Mesenchymal stem cell (in vitro differentiated cells and primary cell): ENCODE measurements at places on chromosomes 3 and 15.

DNA sequence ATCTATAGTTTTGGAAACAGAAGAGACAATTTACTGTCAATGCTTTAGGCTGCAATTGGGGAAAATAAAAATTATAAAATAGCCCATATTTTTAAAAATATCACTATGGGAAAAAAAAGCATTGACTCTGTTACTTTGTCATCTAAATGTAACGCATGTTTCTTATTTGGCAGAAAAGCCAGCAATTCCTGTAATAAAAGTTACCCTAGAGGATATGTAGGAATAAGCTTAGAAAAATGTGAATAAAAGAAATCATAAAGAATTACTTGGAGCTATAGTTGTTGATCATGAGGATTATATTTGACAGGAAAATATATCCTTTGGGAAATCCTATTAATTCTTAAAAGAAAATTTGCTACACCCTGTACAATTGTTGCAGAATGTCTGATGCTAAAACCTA, 515.4 kb upstream of the IL12A start:
- H3K27ac ChIP-seq, result no peak overlapping the region
- no peaks in the 10 kb centered on the region for H3K4me1 ChIP-seq
- H3K27me3 ChIP-seq, result no peaks in the 10 kb centered on the region
- DNase-seq, result no peak
- no peaks in the 10 kb centered on the region for H3K36me3 ChIP-seq

DNA sequence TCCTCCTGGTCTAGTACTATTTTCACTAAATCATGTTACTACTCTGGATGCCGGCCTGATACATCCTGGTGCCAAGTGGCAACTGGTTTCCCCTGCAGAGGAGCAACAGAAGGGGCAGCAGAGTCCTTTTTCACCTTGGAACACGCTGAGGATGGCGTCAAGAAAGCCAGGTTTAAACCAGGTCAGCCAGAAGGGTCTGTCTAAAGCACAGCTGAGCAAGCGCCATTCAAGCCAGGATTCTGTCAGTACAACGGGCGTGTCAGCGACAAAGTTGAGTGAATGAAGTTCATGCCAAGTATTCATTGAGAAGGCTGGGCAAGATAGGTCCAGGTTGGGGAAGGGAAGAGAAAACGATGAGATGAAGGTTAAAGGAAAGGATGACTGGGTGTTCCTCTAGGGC, 88.2 kb downstream of the FBN1 start:
- H3K4me3 ChIP-seq, result no peak overlapping the region
- no peaks in the 10 kb centered on the region for H3K27me3 ChIP-seq
- H3K27ac ChIP-seq, result no peak overlapping the region
- no peak for DNase-seq
- H3K4me1 ChIP-seq, result peaks cover 4% of the 10 kb centered on the region
- peaks cover 59% of the 10 kb centered on the region for H3K36me3 ChIP-seq

- no peaks in the 10 kb centered on the region for H3K4me1 ChIP-seq
- no peaks in the 10 kb centered on the region for H3K36me3 ChIP-seq
- H3K4me3 ChIP-seq, result no peak overlapping the region
- no peak overlapping the region for H3K27ac ChIP-seq
- H3K27me3 ChIP-seq, result no peaks in the 10 kb centered on the region
Measured at GRCh38 chr3:131036986-131037385, 10.3 kb downstream of the NEK11 start.

GRCh38 chr3:177279118-177279815, 82.0 kb upstream of the TBL1XR1 start:
- DNase-seq, result no peak
- no peaks in the 10 kb centered on the region for H3K27me3 ChIP-seq
- H3K4me1 ChIP-seq, result no peaks in the 10 kb centered on the region
- no peak overlapping the region for H3K27ac ChIP-seq
- no peaks in the 10 kb centered on the region for H3K36me3 ChIP-seq
- H3K4me3 ChIP-seq, result no peak overlapping the region

DNA sequence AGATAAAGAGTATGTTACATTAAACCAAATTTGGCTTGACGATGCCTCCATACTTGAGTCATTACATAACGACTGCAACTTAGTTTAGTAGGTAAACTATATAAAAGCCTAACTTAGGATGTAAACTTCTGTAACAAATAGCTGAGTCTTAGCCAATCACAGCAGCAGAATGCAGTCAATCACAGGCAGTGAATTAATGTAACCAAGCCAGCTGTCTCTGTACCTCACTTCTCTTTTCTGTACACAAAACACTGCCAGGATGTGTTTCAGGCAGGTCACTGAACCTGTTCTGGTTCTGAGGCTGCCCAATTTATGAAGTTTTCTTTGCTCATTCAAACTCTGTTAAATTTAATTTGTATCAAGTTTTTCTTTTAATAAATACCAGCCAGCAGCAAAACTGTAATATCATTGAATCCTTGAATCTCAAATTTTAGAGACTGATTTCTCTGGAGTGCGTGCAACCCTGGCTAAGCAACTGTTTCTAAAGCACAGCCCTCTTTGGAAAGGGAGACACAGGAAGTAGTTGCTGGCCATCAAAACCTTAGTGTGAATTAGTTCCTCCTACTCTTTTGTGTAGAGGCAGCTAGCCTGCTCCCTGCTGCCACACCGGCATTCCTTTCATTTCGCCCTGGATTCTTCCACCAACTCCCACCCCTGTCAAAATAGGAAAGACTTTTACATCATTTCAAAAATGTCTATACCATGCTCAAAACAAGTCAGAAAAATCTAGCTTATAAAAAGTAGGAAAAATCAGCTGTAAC, 15.2 kb downstream of the RFTN1 start:
- H3K4me3 ChIP-seq, result no peak overlapping the region
- no peak overlapping the region for H3K27ac ChIP-seq
- H3K27me3 ChIP-seq, result no peaks in the 10 kb centered on the region
- no peak for DNase-seq

DNA sequence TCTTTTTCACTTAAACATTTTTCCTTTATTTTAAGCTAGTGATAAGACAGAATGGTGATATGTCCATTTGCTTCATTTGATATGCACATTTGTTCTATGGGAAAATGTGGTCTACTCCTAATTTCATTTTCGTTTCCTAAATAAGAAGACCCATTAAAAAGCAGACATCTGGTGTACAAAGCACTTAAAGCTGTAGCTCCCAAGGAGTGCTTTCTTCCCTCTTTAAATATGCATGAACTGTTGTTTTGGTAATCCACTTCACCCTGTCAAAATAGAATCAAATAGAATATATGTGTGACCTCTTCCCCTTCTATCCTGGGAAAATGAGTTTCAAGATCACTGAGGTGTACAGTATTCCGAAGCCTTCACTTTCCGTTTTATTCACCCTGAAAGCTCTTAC, 182.8 kb downstream of the ROBO2 start:
- no peaks in the 10 kb centered on the region for H3K27me3 ChIP-seq
- no peak overlapping the region for H3K4me3 ChIP-seq
- no peak overlapping the region for H3K27ac ChIP-seq
- no peak for DNase-seq
- no peaks in the 10 kb centered on the region for H3K4me1 ChIP-seq

GRCh38 chr3:15387171-15387581, 40.2 kb downstream of the METTL6 start:
- no peak overlapping the region for H3K4me3 ChIP-seq
- H3K4me1 ChIP-seq, result no peaks in the 10 kb centered on the region
- H3K27me3 ChIP-seq, result no peaks in the 10 kb centered on the region
- H3K36me3 ChIP-seq, result no peaks in the 10 kb centered on the region
- H3K27ac ChIP-seq, result no peak overlapping the region
- DNase-seq, result no peak

DNA sequence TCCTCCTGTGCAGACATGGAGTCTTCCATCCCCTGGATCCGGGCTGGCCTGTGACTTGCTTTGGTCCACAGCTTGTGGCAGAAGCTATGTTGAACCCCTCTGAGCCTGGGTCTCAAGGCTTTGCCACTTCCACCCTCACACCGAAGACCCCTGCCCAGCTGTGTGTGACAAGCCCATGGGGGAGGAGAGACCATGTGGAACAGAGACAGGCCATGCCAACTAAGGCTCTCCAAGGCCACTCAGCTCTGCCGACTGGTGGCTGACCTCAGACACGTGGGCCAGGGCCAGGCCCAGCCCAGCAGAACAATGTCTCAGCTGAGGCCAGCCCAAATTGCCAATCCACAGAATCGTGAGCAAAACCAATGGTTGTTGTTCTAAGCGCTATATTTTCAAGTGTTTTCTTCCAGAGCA, 16.4 kb upstream of the CFAP100 start:
- DNase-seq, result no peak

DNA sequence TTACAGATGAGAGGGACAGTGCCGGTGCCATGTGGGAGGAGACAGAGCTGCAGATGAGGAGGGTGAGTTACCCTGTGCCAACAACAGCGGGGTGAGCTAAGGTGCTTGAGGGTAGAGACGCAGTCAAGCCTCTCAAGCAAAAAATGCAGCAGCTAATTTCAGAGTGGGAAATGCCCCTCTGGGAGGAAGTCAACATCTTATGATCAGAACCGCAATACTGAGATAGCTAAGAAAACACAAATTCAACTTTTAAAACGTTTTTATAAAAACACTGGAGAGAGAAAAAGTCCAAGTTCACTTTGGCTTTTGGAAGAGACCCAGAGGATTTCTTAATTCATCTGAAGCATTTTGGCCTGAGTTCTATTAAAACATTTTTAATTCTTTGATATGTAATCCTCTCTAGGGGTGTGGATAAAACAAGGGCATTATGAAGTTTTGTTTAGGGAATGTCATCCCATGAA, 319.2 kb downstream of the SLC9A9 start:
- H3K36me3 ChIP-seq, result no peaks in the 10 kb centered on the region
- peaks cover 2% of the 10 kb centered on the region for H3K4me1 ChIP-seq
- H3K27me3 ChIP-seq, result no peaks in the 10 kb centered on the region
- DNase-seq, result no peak
- no peak overlapping the region for H3K4me3 ChIP-seq
- no peak overlapping the region for H3K27ac ChIP-seq

DNA sequence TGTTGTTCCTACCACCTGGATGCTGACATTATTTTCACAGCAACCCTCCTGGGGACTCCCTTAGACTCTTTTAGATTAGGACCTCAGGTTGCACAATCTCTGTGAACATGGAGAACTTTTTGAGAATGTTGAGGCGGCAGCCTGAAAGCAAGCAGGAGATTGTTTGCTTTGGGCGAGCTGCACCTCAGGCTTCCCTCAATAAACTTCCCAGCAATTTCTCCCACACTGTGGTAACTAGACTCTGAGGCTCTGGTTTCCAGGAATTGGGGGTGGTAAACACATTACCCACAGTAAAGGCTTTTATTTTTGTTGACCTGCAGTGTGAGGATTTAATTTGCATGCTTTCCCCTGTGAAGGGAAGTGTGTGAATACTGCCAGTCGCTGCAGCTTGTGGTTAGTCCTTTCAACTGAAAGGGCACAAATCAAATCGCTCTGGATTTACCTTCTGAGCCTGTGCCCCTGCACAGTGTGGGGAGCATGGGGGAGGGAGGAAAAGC, 35.2 kb upstream of the SIAH2 start:
- no peak overlapping the region for H3K4me3 ChIP-seq
- H3K36me3 ChIP-seq, result no peaks in the 10 kb centered on the region
- peak; percentile 6 for DNase-seq

- no peaks in the 10 kb centered on the region for H3K27me3 ChIP-seq
- no peak overlapping the region for H3K4me3 ChIP-seq
- H3K4me1 ChIP-seq, result no peaks in the 10 kb centered on the region
- DNase-seq, result peak; percentile 2
- H3K27ac ChIP-seq, result no peak overlapping the region
Measured at GRCh38 chr3:26449996-26450395, 172.6 kb upstream of the LRRC3B start.

GRCh38 chr3:157398598-157398997, 38.1 kb upstream of the PTX3 start:
- no peak for DNase-seq
- H3K27ac ChIP-seq, result no peak overlapping the region
- no peaks in the 10 kb centered on the region for H3K4me1 ChIP-seq

- no peaks in the 10 kb centered on the region for H3K27me3 ChIP-seq
- no peaks in the 10 kb centered on the region for H3K4me1 ChIP-seq
- DNase-seq, result no peak
- no peaks in the 10 kb centered on the region for H3K36me3 ChIP-seq
Measured at GRCh38 chr3:174218016-174218415, 641.1 kb upstream of the NAALADL2 start.

DNA sequence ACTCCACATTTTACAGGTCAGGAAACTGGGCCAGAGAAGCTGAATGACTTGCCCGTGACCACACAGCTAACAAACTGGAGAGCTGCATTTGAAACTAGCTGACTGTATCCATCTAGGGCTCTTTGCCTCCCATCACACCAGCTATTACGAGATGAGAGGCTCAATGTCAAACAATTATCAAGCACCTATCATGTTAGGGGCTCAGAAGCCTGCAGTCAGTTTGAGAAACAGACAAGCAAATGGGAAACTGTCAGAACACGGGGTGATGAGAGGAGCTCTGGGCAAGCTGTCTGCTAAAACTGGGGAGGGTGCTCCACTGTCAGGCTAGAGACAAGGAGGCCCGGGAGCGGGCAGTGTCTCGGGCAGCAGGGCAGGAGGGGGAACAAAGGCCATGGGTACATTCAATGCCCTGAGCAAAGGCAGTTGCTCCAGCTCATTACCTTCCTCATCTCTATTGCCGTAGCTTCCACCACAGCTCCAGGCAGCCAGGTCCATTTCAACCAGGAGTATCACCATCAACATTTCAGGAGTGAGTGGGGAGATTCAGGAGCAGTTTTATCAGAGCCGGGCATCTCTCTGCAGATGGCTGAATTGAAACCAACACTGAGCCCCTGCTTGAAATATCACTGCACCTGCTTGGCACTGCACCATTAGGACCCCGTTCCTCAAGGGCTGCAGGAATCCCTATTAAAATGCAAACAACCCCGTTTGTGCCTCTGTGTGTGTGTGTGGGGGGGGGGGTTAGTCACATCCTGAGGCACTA, 122.6 kb downstream of the RAB11A start:
- DNase-seq, result no peak
- H3K27ac ChIP-seq, result no peak overlapping the region

GRCh38 chr3:122609798-122610559, 32.5 kb downstream of the PARP15 start:
- DNase-seq, result peak; percentile 82
- no peak overlapping the region for H3K4me3 ChIP-seq
- H3K36me3 ChIP-seq, result no peaks in the 10 kb centered on the region
- H3K27me3 ChIP-seq, result no peaks in the 10 kb centered on the region
- H3K27ac ChIP-seq, result peak overlapping the region; percentile 69

GRCh38 chr15:90872486-90873184, 4.2 kb downstream of the FURIN start:
- peaks cover 21% of the 10 kb centered on the region for H3K36me3 ChIP-seq
- H3K4me1 ChIP-seq, result peaks cover 43% of the 10 kb centered on the region
- H3K4me3 ChIP-seq, result peak overlapping the region; percentile 73

GRCh38 chr15:40287968-40288367, 5.1 kb upstream of the ANKRD63 start:
- H3K4me3 ChIP-seq, result no peak overlapping the region
- peaks cover 35% of the 10 kb centered on the region for H3K4me1 ChIP-seq
- no peaks in the 10 kb centered on the region for H3K36me3 ChIP-seq
- H3K27me3 ChIP-seq, result peaks cover 48% of the 10 kb centered on the region

DNA sequence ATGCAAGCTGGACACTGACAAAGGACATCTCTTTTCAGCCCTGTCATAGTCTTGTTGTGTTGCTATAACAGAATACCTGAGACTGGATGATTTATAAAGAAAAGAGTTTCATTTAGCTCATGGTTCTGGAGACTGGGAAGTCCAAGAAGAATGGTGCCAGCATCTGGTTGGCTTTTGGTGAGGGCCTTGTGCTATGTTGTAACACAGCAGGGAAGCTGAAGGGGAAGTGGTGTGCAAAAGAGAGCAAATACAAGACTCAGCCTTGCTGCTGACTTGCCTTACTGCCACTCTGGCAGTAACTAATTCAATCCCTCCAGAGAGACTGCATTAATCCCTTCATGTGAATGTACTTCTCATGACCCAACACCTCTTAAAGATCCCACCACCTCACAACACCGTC, 356.3 kb upstream of the PROK2 start:
- H3K27ac ChIP-seq, result no peak overlapping the region
- H3K27me3 ChIP-seq, result peaks cover 3% of the 10 kb centered on the region
- H3K36me3 ChIP-seq, result no peaks in the 10 kb centered on the region
- H3K4me1 ChIP-seq, result no peaks in the 10 kb centered on the region
